ENCODE measurements at places on chromosomes 5 and 9. TPM values are rescaled to one million over a fixed set of nuclear protein-coding genes. Genes with fewer than 3 reads are reported as not detected.

- ATAC-seq: no peak
These were observed 406.0 kb downstream of the HINT1 start for GRCh38 chr5:130759061-130759460.

GRCh38 chr5:163964671-163965070, 459.3 kb downstream of the MAT2B start:
- no peak for ATAC-seq

DNA sequence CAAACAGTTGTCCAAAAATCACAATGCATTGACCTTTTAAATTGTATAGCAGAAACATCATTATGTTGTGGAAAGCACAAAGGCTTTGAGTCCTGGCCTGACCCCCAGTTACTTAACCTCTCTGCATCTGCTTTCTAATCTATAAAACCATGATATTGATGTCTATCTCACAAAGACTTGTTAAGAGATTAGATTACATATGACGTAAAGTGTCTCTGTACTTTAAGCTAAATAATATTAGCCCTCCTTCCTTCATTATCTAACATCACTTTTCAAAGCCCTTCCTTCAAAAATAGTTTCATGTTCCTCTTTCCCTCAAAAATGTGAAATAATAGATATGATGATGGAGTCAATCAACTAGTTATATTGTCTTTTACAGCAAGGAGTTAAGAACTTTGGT, 3.4 kb downstream of the ADAMTS6 start:
- ATAC-seq: no peak

DNA sequence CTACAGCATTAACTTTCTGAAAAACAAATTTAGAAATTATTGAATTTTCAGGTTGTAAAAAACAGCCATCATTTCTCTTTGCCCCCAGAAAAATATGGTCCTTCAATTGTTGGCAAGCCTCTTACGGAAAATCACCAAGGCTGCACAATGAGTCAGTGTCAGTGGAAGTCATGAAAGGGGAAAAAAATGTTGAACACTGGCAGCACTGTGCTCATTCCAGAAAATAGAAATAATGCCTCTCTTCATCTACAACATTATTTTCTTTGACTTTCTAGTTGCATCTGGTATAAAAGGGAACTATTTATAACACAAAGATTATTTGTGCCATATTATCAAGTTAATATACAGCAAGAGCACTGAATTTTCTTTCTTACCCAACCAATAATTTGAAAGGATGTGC, 26.7 kb upstream of the STK32A start:
- ATAC-seq: no peak

DNA sequence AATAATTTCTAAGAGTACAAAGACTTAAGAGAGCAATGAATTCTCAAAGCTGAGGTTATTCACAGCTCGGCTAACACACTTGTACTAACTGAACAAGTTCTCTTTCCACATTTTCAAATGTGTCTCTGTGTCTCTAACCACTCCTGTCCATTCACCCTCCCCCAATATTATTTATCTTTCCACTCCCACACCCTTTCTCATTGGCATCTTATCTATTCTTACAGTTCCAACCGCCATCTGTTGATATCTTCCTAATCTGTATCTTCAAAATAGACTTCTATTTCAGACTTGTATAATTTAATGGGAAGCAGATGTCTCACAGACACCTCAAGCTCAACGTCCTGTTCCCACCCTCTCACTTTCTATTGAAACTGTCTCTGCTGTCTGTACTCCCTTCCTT, 205.9 kb downstream of the ANXA1 start:
- no peak for ATAC-seq

DNA sequence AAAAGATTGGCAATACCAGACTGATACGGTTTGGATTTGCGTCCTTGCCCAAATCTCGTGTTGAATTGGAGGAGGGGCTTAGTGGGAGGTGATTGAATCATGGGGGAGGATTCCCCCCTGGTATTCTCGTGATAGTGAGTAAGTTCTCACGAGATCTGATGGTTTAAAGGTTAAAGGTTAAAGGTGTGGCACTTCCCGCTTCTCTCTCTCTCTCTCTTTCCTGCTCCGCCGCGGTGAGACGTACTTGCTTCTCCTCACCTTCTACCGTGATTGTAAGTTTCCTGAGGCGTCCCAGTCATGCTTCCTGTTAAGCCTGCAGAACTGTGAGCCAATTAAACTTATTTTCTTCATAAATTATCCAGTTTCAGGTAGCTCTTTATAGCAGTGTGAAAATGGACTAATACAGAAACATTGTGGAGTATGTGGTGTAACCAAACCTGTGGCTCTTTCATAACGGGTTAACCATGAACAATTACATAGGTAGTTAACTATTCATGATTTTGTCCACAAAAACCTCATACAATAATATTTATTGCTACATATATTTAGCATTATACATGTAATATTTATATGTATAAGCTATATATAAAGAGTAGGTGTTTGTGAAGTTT, 107.5 kb downstream of the ANXA1 start:
- ATAC-seq: no peak

DNA sequence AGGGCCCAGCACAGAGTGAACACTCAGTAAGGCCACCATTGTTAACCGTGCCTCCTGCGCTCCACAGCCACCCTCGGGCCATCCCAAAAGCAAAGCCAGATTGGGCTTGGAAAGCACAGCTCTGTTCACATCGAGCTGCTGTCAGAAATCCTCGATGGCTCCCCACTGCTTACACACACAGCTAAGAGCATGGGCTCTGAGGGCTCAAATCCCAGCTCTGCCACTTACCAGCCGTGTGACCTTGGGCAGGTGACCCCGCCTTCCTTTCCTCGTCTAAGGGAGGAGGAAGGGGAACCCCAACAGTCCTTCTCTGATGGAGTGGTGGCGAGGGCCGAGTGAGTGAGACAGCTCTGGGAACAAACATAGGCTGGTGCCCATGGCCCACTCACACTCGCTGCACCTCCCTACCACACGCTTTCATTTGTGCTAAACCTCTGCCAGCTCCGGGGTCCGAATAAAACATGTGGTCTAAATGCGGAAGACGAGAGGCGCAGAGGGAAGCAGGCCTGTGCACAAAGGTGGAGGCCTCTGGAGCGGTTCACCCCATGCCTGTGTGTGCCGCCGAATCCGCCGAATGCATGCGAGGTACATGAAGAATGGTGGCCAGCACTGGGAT, 139.3 kb downstream of the PAX5 start:
- no peak for ATAC-seq

RASGRF2 gene
- total RNA-seq: 1.1 TPM

PCDHGB4 gene
- 2.8 TPM for total RNA-seq

BTNL8 gene
- not detected for total RNA-seq

Measured in esophagus mucosa (tissue), 1 donor.